ENCODE measurements at places on chromosomes 16 and 17.

GRCh38 chr16:27317320-27317719 lies 3.5 kb downstream of the IL4R start:
- no peak for DNase-seq

DNA sequence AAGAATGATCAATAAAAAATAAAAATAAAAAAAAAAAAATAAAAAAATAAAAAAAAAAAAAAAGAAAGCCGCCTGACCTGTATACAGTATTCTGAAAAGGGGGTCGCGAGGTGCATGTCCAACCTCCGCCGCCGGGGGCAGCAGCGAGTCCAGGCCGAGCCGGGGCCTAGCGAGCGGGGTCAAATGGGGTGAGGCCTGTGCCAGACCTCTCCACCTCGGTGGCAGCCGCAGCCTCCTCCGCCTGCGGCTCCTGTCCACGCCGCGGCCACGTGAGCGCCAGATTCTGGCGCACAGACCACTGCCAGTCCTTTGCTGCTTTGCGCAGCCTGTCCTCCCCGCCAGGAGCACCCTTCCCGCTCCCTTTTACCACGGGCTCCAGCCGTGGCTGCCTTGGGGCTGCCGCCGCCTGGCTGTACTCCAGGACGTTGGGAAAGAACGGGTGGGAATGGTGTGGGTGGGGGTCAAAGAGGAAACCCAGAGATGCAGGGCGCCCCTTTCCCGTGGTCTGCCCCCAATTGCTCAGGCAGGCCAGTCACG lies 2.4 kb upstream of the BCKDK start:
- peak; percentile 92 for DNase-seq

DNA sequence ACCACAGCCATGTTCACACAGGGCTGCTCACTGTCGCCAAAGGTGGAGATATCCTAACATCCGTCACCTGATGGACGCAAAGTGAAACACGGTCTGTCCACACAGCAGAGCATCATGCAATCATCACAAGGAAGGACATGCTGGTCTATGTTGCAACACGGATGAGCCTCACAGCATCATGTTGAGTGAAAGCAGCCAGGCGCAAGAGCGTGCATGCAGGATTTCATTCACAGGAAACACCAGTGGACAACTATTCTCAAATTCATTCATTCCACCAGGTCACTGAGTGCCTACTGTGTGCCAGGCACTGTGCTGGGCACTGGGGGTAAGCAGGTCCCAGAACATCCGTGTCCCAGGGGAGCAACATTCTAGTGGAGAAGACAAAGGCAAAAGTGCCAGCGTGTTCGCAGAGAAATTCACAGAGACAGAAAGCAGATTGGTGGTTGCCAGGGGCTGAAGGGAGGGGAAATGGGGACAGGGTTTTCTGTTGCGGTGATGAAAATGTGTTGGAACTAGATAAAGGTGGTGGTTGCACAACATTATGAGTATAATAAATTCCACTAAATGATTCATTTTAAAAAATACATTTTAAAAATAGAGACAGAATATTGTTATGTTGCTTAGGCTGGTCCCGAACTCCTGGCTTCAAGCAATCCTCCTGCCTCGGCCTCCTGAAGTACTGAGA lies 22.7 kb upstream of the KCNJ12 start:
- no peak for DNase-seq

DNA sequence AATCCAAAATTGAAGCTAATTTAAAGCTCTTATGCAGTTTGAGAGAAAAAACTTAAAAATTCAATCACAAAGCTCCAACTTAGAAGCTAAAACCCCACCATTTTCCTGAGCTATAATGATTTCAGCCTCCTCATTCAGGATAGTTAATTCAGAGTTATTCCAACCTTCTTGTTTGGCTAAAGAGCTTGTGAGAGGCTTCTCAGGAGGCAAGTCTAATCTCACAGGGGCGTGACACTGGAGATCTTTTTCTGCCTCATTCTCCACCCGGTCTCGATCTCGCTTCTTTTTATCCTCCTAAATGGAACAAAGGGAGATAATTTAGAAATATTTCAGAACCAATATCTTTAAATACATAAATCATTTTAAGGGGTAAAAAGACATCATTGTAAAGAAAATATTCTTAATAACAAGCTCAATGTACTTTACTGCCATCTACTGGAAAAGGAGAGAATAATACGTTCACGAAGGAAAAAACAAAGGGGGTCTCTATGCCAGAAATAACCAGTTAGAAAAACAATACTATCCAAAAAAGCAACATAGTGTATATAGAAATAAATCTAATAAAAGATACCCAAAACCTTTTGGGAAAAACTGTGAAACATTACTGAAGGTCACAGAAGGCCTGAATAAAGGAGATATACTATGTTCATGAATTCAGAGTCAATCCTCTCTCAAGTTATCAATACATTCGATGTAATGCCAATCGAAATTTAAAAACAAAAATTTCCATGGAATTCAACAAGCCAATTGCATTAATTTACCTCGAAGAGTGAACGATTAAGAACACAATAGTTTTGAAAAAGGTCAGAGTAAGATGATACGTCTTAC lies 13.9 kb downstream of the BRD7 start:
- no peak for DNase-seq

GRCh38 chr16:65832679-65833078 lies 533.8 kb upstream of the CDH5 start:
- no peak for DNase-seq

DNA sequence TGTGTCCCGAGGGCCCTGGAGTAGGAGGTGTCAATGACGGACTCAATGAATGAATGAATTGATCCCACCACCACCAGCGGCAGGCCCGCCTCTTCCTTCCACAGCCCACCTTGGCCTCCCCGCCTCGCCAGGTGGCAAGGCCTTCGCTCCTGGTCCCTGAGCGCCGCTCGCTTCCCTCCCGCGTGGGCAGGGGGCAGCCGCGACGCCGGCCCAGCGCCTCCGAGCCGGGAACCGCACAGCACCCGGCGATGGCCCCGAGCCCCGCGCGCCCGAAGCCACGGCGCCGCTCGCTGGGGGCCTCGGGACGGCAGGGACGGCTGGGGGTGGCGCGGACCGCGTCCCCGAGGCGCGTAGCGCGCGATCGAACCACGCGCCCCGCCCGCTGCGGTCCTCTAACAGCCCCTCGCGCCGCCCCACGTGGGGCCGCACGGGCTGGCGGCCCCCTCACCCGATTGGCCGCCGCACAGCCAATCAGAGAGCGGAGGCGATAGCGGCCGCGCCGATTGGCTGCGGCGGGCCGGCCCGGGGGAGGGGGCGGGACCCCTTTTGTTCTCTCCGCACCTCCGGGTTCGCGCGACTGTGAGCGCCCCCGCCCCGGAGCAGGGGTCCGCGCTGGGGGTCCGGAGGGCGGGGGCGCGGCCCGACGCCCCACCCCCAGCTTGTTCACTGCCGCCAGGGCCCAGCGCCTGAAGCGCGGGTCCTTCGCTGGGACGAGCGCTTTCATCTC lies 31.4 kb downstream of the ACTG1 start:
- no peak for DNase-seq
